ENCODE measurements at places on chromosomes 5 and 9. TPM values are rescaled to one million over a fixed set of nuclear protein-coding genes. Genes with fewer than 3 reads are reported as not detected.

LRRC70 gene
- 5.0 TPM for total RNA-seq

GAPVD1 gene
- 43.6 TPM for total RNA-seq

FCN2 gene
- not detected for total RNA-seq

DIPK1B gene
- 3.4 TPM for total RNA-seq

CCDC183 gene
- 69.9 TPM for total RNA-seq

TEK gene
- 4.0 TPM for total RNA-seq

TAF9 gene
- total RNA-seq, result 37.1 TPM

PGM5 gene
- total RNA-seq, result 29.7 TPM

NEUROG1 gene
- total RNA-seq, result not detected

DNA sequence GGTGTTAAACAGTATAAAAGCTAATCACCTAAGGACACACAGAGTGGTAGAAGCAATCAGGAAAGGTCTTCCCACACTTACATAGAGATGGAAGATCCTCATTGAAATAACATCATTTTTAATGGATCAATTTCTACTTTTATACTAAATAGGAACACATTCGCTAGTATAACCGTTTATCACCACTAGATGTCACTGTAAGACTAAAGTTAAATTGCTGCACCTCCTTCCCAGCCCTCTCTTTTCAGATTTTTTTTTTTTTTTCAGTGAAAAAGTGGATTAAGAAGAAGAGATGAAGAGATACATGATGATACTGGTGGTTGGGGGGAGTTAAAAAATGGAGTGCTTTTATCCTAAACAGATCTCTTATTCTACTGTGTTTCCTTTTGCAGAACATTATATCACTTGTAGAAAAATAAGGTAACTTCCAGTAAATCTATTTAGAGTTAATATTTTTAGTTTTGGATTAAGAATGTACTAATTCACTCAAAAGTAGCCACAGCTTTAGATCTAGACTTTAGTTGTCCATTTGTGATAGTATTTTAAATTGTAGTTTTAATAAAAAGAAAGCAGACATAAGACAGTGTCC, 116.9 kb upstream of the ARRDC3 start:
- H3K27me3 ChIP-seq, result no peaks in the 10 kb centered on the region
- H3K36me3 ChIP-seq, result no peaks in the 10 kb centered on the region
- H3K4me1 ChIP-seq, result no peaks in the 10 kb centered on the region
- no peak for DNase-seq
- no peak overlapping the region for H3K27ac ChIP-seq
- no peak overlapping the region for H3K4me3 ChIP-seq

DNA sequence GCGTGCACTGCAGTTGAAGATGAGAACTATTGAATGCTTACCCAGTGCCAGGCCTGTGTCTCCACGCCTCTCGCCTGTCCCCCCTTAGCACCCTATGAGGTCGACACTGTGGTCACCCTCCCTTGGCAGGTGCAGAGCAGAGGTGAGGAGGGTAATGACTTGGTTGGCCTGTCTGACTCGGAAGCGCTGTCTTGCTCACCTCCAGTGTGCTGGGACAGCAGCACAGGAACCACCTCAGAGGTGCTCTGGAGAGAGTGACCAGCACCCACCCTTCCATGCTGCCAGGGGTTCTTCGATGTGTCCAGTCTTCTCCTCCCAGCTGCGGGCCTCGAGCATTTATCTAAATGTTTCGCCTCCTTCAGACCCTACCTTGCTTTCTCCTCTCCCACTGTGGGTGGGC, 178.3 kb upstream of the IRX2 start:
- no peak overlapping the region for H3K4me3 ChIP-seq
- no peaks in the 10 kb centered on the region for H3K4me1 ChIP-seq
- no peak for DNase-seq
- no peaks in the 10 kb centered on the region for H3K36me3 ChIP-seq

DNA sequence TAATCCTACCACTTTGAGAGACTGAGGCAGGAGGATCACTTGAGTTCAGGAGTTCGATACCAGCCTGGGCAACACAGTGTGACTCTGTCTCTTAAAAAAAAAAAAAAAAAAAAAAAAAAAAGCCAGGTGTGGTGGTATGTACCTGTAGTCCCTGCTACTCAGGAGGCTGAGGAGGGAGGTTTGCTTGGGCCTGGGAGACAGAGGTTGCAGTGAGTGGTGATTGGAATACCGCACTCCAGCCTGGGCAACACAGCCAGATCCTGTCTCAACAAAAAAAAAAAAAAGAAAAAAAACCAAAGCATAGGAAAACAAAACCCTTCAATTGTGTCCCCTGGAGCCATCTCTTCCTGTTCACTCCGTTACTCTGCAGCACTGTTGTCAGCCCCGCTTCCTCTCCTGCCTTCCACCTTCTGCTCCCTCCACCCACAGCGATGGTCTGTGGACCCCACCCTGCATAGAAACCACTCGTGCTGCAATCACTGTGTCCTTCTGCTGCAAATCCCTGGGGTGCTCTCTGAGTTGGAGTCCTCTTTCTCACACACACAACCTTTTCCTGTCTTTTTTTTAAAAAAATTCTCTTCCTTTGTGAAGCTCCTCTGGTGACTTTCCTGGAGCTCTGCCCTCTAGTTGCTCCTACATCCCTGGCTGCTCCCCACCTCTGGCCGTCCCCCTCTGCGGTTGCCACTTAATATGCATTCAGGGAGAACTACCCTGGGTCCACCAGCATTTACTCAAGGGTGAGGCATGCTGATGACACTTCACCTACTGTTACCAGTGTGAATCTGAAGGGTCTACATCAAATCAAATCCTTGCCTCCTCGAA, 22.2 kb downstream of the CCT5 start:
- DNase-seq, result no peak
- H3K4me3 ChIP-seq, result no peak overlapping the region
- H3K36me3 ChIP-seq, result no peaks in the 10 kb centered on the region

DNA sequence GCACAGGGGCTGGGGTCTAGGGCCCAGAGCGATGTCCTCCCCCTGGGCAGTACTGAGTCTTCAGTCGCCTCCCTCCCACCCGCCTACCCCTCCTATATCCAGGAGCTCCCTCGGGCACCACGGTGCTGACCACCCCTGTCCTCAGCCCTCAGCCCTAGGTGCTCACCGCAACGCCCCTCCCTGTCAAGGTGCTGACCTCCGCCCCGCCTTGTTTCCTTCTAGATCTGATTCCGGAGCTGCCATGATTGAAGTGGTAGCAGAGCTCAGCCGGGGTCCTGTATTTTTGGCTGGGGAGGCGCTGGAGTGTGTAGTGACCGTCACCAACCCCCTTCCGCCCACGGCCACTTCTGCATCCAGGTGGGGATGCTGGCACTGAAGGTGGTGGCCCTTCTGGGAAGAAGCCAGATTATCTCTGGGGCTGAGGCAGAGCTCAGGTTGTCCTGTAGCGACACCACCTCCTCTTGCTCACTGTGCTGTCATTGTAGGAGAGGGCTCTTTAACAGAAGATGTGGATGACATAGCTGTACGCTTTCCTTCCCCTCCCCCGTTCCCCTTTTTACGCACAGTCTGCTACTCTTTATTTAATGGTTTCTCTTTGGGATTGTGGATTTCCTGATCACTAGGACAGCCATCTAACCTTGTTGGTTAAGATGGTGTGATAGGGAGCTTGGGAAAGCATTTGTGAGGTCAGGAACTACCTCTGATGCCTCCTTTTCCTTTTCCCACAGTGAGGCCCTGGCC, 598 bp downstream of the RGP1 start:
- H3K36me3 ChIP-seq, result peaks cover 47% of the 10 kb centered on the region
- DNase-seq, result peak; percentile 86
- H3K4me1 ChIP-seq, result no peaks in the 10 kb centered on the region
- peak overlapping the region; percentile 99 for H3K27ac ChIP-seq
- H3K4me3 ChIP-seq, result peak overlapping the region; percentile 96
- H3K27me3 ChIP-seq, result no peaks in the 10 kb centered on the region

DNA sequence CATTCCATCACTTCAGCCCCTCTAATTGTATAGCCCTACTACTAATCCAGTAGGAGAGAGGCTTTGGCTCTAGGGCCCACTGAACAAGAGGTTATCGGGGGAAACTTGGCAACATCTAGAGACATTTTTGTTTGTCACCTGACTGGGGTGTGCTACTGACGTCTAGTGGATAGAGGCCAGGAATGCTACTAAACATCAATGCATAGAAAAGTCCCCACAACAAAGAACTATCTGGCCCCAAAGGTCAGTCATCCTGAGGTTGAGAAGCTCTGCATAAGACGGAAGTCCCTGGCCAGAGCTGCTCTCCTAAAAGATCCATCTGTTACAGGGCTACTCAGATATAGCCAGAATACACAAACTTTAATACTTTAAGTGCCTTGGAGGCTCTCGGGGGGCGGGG, 570.6 kb upstream of the KLF4 start:
- H3K4me1 ChIP-seq, result no peaks in the 10 kb centered on the region
- H3K27me3 ChIP-seq, result no peaks in the 10 kb centered on the region
- no peaks in the 10 kb centered on the region for H3K36me3 ChIP-seq

- no peaks in the 10 kb centered on the region for H3K27me3 ChIP-seq
- no peak overlapping the region for H3K4me3 ChIP-seq
- DNase-seq, result no peak
- H3K4me1 ChIP-seq, result no peaks in the 10 kb centered on the region
- H3K27ac ChIP-seq, result no peak overlapping the region
- H3K36me3 ChIP-seq, result no peaks in the 10 kb centered on the region
Observed at GRCh38 chr9:14066831-14067230, 247.1 kb downstream of the NFIB start.

GRCh38 chr9:134585021-134585561, 56.5 kb upstream of the COL5A1 start:
- H3K4me1 ChIP-seq, result no peaks in the 10 kb centered on the region
- H3K27ac ChIP-seq, result no peak overlapping the region
- H3K4me3 ChIP-seq, result no peak overlapping the region

DNA sequence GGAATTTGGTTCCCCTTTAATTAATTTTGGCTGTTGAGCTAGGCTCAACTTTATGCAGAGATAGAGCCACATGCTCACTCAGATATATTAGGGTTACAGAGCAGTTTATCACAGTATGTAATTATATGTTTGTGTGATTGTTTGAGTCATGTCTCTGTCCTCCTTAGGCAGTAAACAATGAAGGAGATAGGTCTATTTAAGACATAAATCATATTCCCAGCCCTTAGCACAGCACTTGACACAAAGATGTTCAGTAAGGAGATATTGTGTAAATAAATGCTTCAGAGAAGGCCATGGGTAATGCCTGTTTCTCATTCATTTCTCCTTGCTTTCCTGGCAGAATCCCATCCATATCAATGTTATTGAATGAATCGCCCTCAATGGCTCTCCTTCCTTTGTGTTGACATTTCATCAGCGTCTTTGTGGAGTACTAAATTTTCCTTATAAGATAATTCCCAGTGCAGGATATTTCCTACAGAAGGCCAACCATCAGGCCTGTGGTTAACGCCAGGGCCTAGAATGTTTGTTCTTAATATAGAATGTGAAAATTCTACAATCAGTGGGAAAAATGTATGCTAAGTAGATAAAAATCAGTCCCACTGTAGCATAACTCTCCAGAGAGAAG, 408.0 kb downstream of the EBF1 start:
- H3K27ac ChIP-seq, result no peak overlapping the region
- DNase-seq, result no peak
- H3K4me3 ChIP-seq, result no peak overlapping the region

GRCh38 chr5:139904816-139905661, 109.4 kb downstream of the PSD2 start:
- DNase-seq, result no peak
- peaks cover 16% of the 10 kb centered on the region for H3K4me1 ChIP-seq
- H3K27me3 ChIP-seq, result no peaks in the 10 kb centered on the region

DNA sequence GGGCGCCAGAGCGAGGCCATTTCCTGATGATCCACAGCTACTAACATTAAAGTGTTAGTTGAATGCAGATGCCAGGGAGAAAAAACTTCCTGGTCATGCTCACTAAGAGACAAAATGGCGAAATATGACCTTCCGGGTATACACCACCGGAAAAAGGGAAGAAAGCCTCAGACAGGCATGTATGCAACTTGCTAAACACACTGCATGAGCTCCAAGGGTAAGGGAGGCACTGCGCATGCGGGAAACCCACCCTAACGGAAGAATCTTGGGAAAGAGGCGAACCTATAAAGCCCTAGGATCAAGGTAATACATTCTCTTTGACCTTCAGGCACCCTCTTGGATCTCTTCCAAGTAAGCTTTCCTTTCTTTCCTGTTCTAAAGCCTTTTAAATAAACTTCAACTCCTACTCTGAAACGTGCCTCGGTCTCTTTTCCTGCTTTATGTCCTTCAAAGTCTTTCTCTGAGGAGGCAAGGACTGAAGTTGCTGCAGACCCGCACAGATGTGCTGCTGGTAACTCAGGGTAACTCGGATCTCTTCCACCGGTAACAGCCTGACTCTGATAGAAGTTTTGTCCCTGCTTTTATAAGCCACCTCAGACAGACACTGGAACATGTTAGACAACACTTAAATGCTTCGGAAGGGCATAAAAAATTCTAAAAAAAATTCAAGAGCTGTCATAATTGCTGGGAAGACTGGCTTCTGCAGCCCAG, 64.9 kb downstream of the DTWD2 start:
- H3K36me3 ChIP-seq, result no peaks in the 10 kb centered on the region
- no peaks in the 10 kb centered on the region for H3K4me1 ChIP-seq
- H3K4me3 ChIP-seq, result no peak overlapping the region
- DNase-seq, result no peak
- no peaks in the 10 kb centered on the region for H3K27me3 ChIP-seq

DNA sequence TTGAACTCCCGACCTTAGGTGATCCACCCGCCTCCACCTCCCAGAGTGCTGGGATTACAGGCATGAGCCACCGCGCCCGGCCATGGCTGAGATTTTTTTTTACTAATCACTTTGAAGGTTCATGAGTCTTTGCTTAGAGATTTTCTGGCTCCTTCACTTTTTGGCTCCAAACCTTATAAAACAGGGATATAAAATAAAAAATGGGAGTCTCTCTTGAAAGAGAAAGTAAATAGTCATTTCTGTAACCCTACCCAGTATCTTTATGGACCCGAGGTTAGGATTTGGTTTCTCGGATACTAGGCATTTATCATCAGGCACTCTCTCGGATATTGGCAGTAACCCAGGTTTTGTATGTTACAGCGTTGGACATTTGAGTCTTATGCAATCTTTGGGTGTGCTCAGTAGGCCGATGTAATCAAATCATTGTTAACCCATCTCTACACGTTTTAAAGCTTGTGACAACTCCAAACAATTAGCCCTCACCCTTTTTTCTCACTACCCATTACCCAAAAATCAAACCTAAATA, 25.3 kb downstream of the STXBP1 start:
- H3K4me1 ChIP-seq, result peaks cover 10% of the 10 kb centered on the region
- no peak overlapping the region for H3K4me3 ChIP-seq
- peak overlapping the region; percentile 9 for H3K27ac ChIP-seq

DNA sequence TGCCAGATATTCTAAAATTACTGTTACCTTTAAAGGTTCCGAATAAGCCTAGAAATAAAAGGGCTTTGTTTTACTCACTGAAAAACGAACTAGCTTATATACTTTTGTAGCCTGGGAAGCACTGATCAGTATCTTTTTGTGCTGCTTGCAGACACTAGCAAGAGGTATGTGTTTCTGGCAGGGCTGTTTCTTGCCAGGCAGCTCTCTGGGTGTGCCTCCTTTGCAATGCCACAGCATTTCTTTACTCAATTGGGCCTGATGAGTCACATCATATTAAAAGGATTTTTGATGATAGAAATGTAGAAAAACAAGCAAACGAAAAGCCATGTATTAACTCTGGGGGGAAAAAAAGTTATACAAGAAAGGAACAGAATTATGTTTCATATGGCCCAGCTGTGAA, 35.6 kb downstream of the CD180 start:
- no peak overlapping the region for H3K4me3 ChIP-seq
- H3K4me1 ChIP-seq, result peaks cover 5% of the 10 kb centered on the region
- no peaks in the 10 kb centered on the region for H3K27me3 ChIP-seq
- DNase-seq, result no peak
- H3K27ac ChIP-seq, result no peak overlapping the region

All from Peyer's patch (tissue), 4 donors.